ENCODE measurements at places on chromosomes 6 and 20.

GRCh38 chr6:146965110-146965689, 239.0 kb upstream of the STXBP5 start:
- ATAC-seq, result no peak

DNA sequence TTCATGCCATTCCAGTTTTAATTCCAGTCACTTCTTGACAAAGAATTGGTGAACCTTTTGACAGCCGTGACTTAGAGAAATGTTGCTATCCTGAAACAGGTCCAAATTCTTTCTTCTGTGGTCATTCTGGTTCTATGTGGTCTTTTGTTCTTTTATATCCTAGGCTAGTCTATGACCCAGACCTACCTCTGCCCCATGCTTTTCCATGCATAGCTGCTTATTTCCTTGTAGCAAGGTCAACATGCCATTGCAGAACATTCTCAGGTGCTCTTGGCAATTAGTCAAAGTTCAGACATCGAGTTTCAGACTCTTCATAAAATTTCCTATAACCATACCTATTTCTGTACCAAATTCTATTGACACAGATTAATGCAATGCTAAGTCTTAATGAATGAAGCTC, 202.6 kb downstream of the PLCB1 start:
- ATAC-seq, result no peak

DNA sequence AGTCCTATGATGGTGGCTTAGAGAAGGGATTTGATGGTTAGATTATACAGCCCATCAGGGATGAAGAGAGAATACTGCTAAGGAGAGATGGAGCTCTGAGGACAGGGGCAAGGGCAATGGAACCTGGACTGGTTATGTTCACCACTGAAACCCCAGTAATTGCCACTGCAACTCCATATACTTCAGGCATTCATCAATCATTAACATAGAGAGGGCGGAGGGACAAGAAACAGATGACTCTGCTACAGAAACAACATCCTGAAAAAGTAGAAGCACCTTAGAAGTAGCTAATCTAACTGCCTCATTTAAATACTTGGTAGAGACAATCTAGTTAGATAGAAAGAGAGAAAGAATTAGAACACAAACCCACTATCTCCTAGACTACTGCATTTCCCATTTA, 89.8 kb downstream of the MDN1 start:
- no peak for ATAC-seq

DNA sequence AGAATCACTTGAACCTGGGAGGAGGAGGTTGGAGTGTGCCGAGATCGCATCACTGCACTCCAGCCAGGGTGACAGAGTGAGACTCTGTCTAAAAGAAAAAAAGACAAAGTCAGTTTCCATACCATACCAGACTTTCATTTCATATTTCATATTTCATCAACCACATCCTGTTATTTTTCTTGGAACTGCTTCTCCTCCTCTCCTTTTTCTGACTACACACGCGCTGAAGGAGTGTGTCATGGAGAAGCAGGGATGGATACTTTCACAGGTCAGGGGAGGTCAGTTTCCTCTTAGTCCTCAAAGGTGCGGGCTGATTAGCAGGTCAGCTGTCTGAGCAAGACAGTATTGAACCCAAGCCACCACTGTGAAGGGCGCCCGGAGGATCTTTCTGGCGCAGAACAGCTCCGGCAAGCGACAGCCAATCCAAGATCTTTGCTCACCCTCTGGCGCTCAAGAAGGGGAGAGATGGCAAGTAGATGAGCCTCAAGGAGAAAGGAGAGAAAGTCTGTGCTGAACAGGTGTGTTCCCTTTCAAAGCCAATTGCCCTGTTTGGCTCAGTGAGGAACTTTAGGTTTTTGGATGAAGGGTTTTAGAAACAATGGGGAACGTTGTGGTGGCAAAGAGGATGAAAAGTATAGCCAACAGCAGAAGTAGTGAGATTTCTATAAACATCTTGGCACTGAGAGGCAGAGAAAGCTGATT, 18.9 kb upstream of the SYNJ2 start:
- ATAC-seq, result peak; percentile 83

- peak; percentile 58 for ATAC-seq
Measured at GRCh38 chr6:109241199-109241598, 141.1 kb downstream of the CD164 start.

All from SK-N-SH treated with all-trans-retinoic acid at 6 μM for 48 hours (cell line).